ENCODE measurements at places on chromosomes 11 and 22.

GRCh38 chr11:19571906-19572305 is 140.7 kb upstream of the NAV2 start:
- no peak for DNase-seq

DNA sequence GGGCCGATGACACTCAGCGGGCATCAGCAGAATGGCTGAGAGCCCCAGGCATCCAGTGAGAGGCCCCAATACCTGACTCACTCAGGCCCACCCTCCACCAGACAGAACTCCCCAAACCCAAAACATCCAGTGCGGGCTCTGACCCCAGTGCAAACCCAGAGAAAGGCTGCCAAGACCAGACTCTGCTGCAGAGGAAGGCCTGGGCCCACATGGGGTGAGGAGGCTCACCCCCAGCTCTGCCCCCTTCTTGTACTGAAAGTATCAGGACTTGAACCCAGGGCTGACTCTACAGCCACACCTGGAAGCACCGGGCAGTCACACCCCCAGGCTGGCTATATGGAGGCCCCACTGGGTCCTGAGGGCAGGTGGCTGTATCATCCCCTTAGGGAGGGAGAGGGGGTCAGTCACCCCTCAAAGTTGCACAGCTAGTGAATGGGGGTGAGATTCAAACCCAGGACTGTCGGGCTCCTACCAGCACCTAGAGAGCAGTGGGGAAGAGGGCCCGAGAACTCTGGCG is 49.3 kb downstream of the IGLL1 start:
- no peak for DNase-seq

GRCh38 chr11:134517115-134517514 is 105.1 kb upstream of the B3GAT1 start:
- no peak for DNase-seq

DNA sequence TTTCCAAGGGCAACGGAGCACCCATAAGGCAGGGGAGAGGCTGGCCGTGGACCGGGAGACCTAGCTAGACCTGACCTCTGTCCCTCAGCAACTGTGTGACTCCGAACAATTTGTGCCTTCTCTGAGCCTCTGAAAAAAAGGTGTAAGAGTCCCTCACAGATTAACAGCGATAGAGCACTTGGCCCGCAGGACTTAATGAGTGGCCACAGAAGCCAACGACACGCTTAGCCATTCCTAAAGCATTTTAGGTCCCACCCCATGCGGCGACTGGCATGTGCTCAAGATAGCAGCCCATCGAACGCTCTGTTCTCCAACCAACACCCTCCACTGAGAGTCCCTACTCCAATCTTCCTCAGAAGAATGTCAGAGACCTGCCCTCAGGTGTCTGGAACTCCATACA is 1.5 kb downstream of the SULT4A1 start:
- no peak for DNase-seq

DNA sequence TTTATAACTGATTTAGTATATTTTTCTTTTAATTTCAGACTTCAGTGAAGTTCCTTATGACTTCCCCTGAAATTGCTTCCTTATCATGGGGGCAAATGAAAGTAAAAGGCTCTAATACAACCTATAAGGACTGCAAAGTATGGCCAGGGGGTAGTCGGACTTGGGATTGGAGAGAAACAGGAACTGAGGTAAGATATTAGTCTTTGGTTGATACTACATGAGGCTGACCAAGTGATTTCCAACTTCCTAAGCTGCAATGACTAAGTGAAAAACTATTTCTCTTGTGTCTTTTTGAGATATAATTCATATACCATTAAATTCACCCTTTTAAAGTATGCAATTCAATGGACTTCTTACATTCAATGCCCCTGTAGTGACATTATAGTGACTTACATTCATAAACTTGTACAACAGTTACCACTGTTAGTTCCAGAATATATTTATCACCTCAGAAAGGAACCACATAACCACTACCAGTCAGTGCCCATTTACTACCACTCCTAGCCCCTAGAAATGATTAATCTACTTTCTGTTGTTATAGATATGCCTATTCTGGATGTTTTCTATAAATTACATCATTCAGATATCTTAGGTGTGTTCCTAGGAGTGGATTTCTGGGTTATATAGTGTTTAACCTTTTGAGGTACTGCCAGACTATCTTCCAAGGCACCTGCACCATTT is 21.6 kb downstream of the AAMDC start:
- peak; percentile 11 for DNase-seq
